CD8-positive, alpha-beta T cell (primary cell): ENCODE measurements at places on chromosomes 3 and 15.

DNA sequence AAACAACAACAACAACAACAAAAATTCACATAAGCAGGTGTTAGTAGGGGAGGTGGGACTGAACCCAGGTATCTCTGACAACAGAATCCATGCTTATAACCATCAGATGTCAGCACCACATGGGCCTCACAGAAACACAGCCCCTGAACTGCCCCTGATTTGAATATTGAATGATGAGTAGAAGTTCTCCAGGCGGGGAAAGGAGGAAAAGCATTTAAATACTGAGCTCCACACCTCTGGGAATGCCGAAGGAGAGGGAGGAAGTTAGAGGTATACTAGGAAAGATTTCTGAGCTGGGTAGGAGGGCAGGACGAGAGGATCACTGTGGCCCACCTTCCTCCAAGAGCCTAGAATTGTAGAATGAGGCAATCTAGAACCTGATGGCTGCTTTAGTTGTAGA lies 31.9 kb upstream of the EIF4A2 start:
- DNase-seq = no peak

GRCh38 chr3:180320631-180321030 lies 281.3 kb upstream of the TTC14 start:
- no peak for DNase-seq

DNA sequence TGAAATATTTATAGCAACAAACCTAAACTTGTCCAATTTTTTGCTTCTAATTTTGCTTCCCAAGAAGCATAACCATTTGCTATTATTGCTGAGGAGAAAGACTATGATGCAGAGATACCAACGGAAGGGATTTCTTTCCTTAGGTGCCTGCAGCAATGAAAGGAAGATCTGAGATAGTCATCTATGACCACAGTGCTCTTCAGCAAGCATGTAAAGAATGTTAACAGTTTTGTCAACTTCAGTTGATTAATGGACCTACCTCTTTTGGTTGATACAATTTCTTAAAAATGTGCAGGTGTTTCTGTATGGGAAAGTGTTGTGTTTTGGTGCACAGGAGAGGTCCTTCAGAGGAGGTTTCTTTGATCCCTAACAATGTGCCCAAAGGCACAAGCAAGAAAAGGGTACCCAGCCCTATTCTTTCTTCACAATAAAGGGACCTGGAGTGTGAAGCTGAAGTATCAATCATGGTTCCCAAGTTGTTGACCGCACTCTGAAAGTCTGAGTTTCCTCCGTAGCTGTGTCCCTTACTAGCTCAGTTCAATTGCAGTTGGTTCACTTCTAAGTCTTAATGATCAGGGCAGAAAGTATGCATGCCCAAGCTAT lies 307.7 kb upstream of the KCNH8 start:
- no peak for DNase-seq

- no peak for DNase-seq
Measured at GRCh38 chr3:182969853-182970252, 10.5 kb downstream of the DCUN1D1 start.

DNA sequence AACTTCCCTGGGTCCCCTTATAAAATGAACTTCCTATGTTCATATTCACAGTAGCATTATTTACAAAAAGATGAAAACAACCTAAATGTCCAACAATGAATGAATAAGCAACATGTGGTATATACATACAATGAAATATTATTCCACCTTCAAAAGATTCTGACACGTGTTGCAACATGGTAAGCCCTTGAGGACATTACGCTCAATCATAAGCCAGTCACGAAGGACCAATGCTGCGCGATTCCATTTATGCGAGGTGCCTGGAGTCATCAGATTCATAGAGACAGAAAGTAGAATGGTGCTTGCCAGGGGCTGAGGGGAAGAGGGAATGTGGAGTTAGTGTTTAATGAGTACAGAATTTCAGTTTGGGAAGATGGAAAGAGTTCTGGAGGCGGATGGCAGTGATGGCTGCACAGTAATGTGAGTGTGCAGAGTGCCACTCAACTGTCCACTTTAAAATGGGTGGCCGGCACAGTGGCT lies 88.8 kb upstream of the ALDH1A3 start:
- no peak for DNase-seq

DNA sequence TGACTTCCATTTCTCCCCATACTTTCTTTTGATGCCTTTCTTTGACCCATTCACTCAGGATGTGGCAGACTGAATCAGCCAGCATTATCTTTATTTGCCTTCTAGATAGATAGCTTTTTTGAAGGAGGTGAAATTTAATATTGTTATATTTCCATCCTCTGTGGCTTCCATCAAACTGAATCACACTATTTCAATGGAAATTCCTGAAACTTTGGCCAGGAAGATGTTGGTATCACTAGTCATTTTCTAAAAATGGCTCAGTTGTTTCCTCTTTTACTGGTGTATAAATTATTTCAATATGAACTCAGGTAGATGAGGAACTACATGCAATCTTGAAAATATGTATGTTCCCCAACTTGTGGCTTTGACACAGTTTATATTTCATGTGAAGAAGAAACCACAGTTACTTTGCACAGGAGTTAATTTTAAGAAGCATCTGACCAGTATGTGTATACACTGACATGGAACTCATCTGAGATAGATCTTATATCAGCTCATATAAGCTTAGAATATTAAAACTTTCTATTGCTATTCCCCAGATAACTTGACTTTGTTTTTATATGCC lies 248.3 kb downstream of the CGGBP1 start:
- no peak for DNase-seq

DNA sequence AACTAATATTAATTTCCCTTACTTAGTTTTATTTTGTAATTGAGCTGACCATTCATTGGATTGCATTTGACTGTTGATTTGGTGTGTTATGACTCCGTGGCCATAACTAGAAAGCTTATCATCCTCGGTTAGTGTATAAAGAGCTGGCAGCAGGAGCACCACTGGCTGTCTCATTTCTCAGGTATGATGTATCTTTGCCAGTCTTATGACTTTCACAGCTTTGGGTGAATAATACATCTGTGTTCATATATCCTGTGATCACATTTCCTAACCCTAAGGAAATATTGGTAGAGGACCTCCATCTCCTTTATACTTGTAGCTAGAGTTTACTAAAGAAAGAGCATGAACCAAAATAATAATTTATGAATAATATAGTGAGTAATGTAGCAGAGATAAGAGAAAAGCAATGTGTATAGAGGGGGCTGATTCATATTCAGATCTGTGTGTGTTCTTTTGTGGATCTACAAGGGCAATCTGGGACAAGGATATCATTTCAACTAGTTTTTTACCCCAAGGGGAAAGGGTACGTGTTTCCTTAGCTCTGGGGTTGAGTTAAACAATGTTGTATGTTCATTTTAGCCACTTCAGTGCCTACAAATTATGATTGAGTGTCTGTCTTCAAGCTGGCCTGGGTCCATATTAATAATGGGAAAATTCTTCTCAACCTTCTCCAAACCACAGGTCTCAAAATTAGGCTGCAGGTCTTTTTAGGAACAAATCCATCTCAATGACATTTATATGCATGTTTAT lies 901.7 kb downstream of the NTRK3 start:
- DNase-seq = no peak

GRCh38 chr3:119911748-119912147 lies 129.8 kb downstream of the NR1I2 start:
- DNase-seq = no peak
